ENCODE measurements at places on chromosomes 16 and 17. TPM values are rescaled to one million over a fixed set of nuclear protein-coding genes. Genes with fewer than 3 reads are reported as not detected.

- no peak for ATAC-seq
Measured at GRCh38 chr16:61295311-61295710, 740.9 kb downstream of the CDH8 start.

DNA sequence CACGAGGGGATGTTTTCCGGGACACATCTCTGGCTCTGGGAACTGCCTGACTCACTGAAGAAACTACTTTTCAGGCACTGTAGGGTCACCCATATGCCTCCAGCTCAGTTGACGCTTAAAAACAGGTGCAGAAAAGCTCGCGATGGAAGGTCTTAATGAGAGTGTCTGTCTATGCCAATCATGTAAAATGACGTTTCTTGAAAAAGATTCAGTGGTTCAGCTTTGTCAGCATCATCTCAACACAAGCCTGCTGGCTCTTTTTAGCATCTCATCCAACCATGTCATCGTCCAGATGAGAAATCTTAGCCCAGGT lies 27.5 kb downstream of the OR1D5 start:
- no peak for ATAC-seq

- no peak for ATAC-seq
Measured at GRCh38 chr16:79276501-79276900, 324.0 kb downstream of the MAF start.

DNA sequence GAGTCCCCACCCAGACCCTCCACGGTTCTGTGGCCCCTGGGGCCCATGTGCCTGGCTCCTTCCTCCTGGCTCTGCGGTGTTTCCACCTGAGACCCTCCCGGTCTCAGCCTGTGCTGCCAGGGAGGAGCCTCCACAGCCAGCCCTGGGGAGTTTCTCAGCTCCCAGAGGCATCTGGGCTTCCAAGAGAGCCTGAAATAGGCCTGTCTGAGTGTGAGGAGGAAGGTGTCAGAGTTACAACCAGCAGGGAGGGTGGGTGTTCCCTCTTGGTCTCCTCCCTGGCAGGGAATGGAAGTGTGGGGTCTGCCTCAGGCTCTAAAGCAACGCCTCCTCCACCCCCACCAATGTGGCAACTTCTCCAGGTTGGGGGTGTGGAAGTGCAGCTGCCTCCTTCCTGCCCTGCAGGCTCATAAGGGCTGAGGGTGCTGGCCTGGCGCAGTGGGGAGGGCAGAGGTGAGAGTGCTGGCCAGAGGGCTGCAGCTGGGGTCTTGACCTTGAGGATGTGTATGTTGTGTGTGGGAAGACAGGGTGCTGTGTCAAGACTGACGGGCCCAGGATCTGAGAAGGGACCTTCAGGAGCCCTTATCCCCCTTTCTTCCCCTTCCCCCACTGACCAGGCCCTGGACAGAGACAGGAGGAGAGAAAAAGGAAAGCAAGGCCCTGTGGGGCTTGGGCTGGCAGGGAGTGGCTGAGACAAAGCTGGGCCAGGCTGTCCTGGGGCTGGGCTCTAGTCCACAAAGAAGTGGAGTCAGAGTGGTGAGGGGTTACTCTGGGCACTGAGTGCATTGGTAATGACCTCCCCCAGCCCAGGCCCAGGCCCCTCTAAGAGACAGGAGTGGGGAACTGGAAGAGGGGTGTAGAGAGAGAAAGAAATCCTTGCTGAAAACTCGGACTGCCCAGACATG lies 2.4 kb downstream of the CYGB start:
- no peak for ATAC-seq

- no peak for ATAC-seq
Measured at GRCh38 chr17:81821147-81821546, 11.9 kb downstream of the MCRIP1 start.

- ATAC-seq: no peak
Measured at GRCh38 chr16:19708296-19709205, 9.5 kb downstream of the KNOP1 start.

DNA sequence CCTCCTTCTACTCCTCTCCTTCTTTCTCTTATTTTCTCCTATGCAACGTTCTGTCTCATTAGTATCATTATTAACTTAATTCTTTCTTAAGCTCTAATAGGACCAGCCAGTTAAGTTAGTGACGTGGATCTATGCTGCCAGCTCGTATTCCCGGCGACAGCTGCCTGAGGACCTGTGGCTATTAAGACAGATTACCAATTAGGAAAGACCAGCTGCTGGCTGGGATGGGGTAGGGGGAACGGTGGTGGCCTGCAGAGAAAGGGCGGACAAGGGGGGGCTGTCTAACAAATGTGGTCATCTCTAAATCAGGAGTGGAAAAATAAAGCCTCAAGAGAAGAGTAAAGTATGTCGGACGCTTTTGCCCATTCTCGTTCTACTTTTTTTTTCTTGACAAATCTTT lies 770 bp upstream of the MYH3 start:
- no peak for ATAC-seq

DNA sequence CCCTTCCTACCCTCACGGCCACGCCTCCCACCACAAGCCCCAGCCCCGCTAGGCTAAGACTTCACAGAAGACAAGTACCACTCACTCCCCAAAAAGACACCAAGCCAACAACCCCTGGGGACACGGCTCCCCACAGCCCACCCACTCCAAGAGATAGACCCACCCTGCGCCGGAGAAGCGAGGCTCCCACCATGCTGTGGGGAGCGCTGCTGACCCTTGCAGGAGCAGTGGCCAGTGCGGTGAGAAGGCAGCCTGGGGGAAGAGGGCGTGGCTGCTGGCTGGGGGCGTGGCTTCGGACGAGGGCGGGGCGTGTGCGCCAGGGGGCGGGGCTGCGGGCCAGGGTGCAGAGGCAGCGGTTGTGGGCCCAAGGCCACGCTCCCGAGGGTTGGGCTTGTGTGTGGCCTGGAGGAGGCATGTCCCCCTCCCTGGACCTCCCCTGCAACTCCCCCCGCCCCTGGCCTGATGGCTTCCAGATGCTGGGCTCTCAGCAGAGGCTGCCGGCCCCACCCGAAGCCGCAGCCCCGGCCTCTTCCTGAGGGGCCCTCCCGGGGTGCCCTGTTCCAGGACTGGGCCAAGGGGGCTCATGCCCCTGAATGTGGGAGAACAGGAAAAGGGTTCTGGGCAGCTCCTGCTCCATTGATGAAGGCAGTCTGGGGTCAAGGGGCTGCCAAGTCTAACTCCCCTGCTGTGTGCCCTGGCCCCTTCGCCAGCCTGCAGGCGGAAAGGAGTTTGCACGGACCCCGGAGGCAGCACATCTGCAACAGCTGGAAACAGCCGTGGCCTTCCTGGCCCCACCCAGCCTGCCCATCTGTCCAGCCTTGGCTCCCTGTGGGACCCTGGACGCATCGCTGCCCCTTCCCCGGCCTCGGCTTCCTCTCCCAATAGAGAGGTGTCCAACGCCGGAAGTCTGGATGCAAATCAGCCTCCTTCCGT lies 9.1 kb downstream of the TFAP4 start:
- ATAC-seq: peak; percentile 97

- peak; percentile 55 for ATAC-seq
Measured at GRCh38 chr16:59859676-59860402, 1125.7 kb upstream of the GOT2 start.

DNA sequence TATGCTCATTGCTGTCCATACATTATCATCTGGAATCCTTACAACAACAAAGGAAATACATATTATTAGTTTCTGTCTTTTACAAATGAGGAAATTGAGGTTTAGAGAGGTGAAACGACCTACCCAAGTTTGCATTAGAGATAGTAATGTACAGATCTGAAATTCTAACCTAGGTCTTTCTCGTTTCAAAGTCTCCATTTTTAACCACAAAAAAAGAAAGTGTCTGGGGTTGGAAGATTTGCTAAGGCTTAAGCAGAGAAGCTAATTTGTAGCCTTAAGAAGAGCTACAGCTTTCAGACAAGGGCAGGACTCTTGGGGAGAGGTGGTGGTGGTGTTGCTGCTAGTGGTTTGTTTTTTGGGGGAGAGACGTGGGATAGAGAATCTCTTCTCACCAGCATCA lies 19.2 kb downstream of the CIITA start:
- no peak for ATAC-seq

DNA sequence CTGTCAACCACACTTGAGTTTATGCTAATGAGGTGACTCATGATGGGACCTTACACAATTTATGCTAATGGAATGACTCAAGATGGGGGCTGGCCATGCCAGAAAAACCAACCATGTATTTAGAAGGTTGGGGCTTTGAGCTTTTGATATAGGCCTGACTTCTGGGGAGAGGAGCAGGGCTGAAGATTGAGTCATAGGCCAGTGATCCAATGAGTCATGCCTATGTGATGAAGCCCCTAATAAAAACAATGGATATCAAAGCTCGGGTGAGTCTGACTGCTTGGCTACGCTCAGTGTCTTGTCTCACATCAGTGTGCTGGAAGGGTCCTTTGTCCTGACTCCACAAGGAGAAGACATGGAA lies 7.3 kb downstream of the MFSD6L start:
- ATAC-seq: peak; percentile 78

DNA sequence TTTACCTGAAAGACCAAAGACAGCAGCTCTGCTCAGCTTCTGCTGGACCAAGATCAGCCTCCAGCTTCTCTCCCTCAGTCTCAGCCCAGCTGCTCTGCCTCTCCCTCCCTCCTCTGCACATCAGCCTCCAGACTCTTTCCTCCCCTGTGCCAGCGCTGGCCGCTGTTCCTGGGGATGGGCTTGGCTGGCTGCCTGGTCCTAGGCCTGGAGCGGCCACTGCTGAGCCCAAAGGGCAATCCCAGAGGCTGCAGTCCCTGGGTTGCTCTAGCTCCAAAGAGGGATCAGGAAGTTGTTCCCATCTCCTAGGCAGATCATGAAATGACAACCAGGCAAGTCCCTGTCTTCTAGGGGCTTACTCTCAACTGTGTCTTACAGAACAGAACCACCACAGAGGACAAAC lies 31.3 kb downstream of the DCUN1D3 start:
- peak; percentile 78 for ATAC-seq

- no peak for ATAC-seq
Measured at GRCh38 chr17:44049294-44050060, 17.0 kb downstream of the LSM12 start.

- ATAC-seq: no peak
Measured at GRCh38 chr17:81599719-81600486, 37.0 kb downstream of the NPLOC4 start.

GRCh38 chr16:67198238-67198734 lies 645 bp upstream of the ELMO3 start:
- peak; percentile 51 for ATAC-seq

DNA sequence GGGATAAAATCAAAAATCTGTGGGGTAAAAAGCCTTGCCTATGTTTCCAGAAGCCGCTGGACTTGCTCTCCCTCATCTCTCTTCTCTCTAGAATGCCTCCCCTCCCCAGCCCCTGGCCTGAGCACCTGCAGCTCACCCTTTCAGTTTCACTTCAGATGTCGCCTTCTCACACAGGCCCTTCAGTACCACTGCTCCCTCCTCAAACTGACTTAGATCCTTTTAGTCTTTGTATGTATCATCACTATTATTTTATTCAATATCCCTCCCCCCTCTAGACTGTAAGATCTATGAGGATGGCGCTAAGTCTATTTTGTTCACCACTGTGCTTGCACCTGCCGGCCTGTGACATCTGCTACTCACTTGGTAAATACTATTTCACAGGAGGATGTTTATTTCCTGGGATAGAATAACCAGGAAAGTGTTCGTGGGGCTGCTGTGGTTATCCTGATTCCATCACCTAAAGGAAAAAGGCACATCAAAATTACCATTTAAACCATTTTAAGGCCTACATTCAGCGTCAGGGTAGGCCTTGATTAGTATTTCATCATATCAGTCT lies 122.3 kb downstream of the MRTFB start:
- ATAC-seq: no peak

GRCh38 chr17:179066-179432 lies 2.4 kb downstream of the DOC2B start:
- ATAC-seq: no peak

DNA sequence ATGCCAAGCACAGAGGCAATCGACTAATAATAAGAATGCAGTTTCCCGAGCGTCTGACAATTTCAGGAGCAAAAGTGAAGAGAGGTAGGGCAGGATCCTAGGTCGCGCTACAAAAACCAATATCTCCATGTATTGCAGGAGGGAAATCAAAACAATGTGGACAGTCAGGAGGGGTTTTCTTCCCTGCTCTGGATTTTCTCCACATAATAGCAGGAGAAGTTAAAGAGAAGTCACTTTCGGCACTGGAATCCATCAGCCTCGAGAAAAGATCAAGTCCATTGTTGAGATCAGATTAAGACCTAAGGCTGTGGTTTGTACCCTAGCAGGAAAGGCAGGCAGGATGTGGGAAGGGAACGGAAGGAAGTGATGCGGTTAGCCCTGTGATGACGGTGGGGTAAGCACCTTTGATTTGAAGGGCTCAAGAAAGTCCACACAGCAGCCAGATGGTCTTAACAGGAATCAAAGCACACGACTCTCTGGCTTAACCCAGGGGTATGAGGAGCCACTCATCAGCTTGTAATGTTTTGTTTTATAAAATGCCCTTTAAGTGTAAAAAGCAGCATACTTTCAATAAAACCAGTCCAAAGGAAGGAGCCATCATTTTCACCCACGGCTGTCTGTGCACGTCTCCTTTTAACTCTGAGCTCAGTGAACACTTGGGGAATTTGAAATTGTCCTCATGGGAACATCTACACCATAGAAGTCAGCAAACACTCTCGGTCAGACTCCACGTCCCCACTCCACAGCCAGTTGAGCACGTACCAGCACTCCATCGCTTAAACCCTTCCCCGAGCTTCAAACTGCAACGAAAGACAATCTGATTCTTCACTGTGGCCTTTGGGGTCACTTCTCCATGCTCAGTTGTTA lies 15.8 kb upstream of the AKTIP start:
- ATAC-seq: no peak

GRCh38 chr16:84357191-84357651 lies 11.1 kb upstream of the ATP2C2 start:
- ATAC-seq: peak; percentile 48

GRCh38 chr17:60970741-60971140 lies 293.1 kb downstream of the BCAS3 start:
- ATAC-seq: no peak

The ITGB3 gene
- total RNA-seq: 0.08 TPM

The ZNF689 gene
- total RNA-seq: 10.1 TPM

The SULT1A1 gene
- 15.9 TPM for total RNA-seq

The CFAP97D1 gene
- total RNA-seq: 0.31 TPM

The SERPINF2 gene
- total RNA-seq: 0.15 TPM

The METTL2A gene
- total RNA-seq: 25.3 TPM

The KRT15 gene
- 0.25 TPM for total RNA-seq

The IGFBP4 gene
- total RNA-seq: 4.2 TPM

The PPP1R1B gene
- 0.56 TPM for total RNA-seq

The ARHGAP23 gene
- total RNA-seq: 15.4 TPM

The GAS2L2 gene
- total RNA-seq: 0.08 TPM

The SALL1 gene
- 11.7 TPM for total RNA-seq

The CCDC78 gene
- 3.0 TPM for total RNA-seq

The NTN3 gene
- total RNA-seq: 1.4 TPM

The ADGRG1 gene
- total RNA-seq: 52.9 TPM

The TPSD1 gene
- 0.14 TPM for total RNA-seq

Data from motor neuron (in vitro differentiated cells).